ENCODE measurements at places on chromosomes 5 and 9. TPM values are rescaled to one million over a fixed set of nuclear protein-coding genes. Genes with fewer than 3 reads are reported as not detected.
A peak's percentile ranks its signal among the peaks of the same experiment; 100 is the strongest.

The MPDZ gene
- total RNA-seq, result 47.2 TPM

- no peak for DNase-seq
Observed at GRCh38 chr5:147051193-147051592, 172.6 kb upstream of the PPP2R2B start.

- DNase-seq, result no peak
Observed at GRCh38 chr9:82570226-82570625, 492.7 kb downstream of the RASEF start.

GRCh38 chr5:84181093-84181492 is 203.6 kb downstream of the EDIL3 start:
- DNase-seq, result no peak

DNA sequence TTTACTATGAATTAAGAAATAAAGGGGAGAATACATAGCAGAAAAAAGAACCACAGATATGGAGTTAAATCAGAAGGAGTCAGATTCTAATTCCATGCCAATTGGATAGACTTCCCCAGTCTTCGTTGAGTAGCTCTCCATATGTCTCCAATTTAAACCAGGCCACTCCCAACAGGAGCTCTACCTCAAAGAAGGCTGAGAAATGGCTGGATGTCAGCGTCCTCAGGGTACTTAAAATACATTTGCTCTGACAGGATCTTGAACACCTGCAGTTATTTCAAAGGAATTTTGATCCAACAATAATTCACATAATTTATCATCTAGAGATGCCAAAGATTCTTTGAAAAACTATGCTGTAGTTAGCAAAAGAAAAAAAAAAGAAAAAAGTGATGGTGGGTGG is 133.9 kb upstream of the FBN2 start:
- DNase-seq, result no peak

- DNase-seq, result no peak
Observed at GRCh38 chr9:128150594-128151308, 1.5 kb downstream of the LCN2 start.

The PCDHB12 gene
- total RNA-seq, result 2.2 TPM

The PCDHA4 gene
- total RNA-seq, result 0.30 TPM

- no peak for DNase-seq
Observed at GRCh38 chr9:88673886-88674285, 138.9 kb downstream of the NXNL2 start.

The CNOT8 gene
- total RNA-seq, result 57.6 TPM

- DNase-seq, result no peak
Observed at GRCh38 chr9:128056887-128057723, 10.0 kb downstream of the NAIF1 start.

The ROPN1L gene
- total RNA-seq, result 0.79 TPM

DNA sequence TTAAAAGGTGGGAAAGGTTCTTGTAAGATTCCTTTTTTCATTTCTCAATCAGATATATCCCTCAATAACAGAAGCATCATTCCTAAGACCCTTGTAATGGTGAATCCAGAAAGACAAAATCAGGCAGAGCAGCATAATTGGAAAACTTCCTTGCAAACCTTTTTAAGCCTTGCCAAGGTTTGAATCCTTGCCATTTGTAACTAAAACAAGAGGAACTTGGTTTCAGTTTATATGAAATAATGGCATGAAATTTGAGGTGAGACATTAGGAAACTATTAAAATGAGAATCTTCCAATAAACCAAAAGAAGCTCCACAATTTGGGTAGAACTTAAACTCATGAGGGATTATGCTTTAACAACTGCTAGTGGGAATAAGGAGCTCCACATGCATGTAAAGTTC is 384.7 kb upstream of the SMC2 start:
- no peak for DNase-seq

The RAD17 gene
- 21.3 TPM for total RNA-seq

The CER1 gene
- total RNA-seq, result 0.30 TPM

- no peak for DNase-seq
Observed at GRCh38 chr5:60010328-60010727, 116.8 kb upstream of the PDE4D start.

DNA sequence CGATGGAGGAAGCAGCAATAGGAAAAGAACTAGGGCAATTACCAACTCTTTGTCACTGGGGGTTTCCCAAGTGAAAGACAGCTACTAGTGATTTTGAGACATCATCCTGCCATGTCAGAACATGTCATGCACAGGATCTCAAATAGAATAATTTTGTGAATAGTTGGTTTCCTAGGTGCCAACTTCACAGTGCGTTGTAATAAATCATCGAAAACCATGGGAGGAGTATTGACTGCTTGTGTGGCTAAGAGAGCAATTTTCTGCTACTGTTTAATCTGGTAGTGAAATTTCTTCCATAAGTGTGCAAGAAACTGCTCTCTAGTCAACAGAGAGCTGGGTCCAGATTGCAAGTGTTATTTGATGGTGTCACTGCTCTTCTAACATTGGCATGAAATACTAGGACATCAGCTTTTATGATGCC is 168.6 kb downstream of the NNT start:
- no peak for DNase-seq

- DNase-seq, result no peak
Observed at GRCh38 chr9:99184110-99184474, 37.6 kb downstream of the ALG2 start.

GRCh38 chr5:181045316-181045715 is 5.2 kb downstream of the BTNL9 start:
- DNase-seq, result no peak

- no peak for DNase-seq
Observed at GRCh38 chr5:10617103-10617502, 53.2 kb downstream of the ANKRD33B start.

DNA sequence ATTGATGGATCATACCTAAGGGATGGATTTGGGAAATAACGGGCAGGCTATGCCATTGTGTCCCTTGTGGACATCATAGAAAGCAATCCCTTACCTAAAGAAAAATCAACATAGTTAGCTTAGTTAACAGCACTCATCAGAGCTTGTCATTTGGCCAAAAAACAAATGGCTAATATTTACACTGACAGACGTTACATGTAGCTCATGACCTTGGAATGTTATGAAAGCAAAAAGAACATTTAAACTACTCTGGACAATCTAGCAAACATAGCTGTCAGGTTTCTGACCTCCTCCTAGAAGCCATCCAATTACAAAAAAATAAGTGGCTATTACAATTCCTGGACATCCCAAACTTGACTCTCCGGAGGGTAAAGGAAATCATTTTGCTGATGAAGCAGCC is 23.8 kb downstream of the TMEM232 start:
- no peak for DNase-seq

- DNase-seq, result peak; percentile 17
Observed at GRCh38 chr9:35847792-35848572, 19.0 kb downstream of the TMEM8B start.

DNA sequence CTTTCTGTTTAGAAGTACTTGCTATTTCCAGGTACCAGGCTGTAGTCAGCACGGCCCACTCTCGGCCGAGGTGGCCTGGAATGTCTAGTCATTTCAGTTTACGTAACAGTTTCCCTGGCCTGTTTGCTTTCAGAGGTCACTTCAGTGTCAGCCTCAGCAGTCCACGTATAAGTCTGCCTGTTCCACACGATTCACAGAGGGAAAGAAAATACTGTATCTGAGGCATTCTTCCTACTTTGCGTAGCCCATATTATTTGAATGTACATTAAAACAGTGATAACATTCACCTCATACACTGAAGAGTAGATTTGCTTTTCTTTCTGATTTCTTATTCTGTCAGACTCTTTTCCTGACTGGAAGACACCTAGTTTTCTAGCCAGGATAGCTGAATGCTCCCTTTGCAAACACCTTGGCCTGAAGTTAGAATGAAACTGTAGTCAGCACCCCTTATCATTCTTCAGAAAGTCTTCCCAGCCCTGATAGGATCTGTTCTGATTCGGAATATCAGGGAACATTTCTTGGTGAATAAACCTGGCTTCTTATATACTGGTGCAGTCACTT is 140.9 kb downstream of the AOPEP start:
- DNase-seq, result no peak

GRCh38 chr5:71740015-71740753 is 21.1 kb downstream of the CARTPT start:
- no peak for DNase-seq

- DNase-seq, result no peak
Observed at GRCh38 chr5:124634228-124634739, 112.2 kb downstream of the ZNF608 start.

DNA sequence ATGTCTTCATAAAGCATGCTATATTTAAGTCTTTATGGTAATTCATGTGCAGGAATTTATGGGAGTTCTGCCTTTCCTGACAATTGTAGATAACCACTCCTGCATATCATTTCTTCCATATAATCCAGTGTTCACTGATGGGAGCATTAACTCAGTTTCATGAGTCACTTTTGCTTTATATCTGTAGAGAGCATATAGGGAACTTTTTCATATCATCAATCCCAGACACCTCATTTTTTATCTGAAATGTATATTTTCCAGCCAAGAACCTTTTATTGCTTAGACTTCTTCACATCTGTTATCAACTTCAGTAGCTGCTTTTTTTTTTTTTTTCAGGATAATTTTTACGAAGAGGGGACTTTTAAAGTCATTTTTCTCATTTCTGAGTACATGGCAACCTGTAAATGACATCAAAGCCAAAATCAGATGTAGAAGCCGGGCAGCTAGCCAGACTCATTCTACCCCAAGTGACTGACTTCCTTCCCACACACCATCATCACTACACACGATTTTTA is 41.1 kb downstream of the NFX1 start:
- no peak for DNase-seq

DNA sequence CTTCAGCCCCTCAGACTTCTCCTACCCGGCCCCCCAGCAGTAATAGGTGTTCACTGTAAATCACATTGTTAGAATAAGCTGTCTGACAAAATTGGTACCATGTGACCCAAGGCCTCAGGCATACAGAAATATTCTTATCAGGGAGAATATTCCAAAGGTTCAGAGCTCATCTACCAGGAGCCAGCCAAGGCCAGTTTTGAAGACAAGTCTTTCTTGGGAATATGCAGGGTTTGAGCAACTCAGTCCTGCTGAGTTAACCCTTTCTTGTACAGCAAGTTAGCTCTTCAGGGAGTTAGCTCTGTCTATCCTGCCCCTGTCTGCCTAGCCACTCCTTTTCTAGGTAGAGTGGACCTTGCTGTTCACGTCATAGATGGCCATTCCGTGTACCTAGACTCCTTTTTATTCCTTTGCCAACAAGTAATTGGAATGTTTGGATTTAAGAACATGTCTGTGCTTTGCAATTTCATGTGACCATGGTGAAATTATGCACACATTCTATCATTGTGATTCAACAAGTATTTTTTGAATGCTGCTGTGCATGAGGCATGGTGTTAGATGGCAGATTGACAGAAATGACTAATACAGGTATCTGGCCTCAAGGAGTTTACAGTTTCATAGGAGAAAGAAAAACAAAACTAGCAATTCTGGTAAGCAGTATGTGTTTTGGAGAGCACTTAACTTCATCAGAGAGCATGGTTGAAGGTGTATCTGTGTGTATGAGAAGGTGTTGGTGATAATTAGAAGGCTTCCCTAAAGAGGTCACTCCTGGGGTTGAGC is 22.6 kb downstream of the TGFBR1 start:
- no peak for DNase-seq

The DOCK2 gene
- total RNA-seq, result 20.6 TPM

GRCh38 chr9:21828853-21829410 is 26.5 kb downstream of the MTAP start:
- no peak for DNase-seq

The NR5A1 gene
- not detected for total RNA-seq

GRCh38 chr5:116658141-116658540 is 83.5 kb upstream of the SEMA6A start:
- DNase-seq, result no peak

The PRRX2 gene
- total RNA-seq, result 9.4 TPM

GRCh38 chr5:40587376-40587775 is 92.3 kb upstream of the PTGER4 start:
- DNase-seq, result no peak

The TMEM232 gene
- total RNA-seq, result 3.7 TPM

DNA sequence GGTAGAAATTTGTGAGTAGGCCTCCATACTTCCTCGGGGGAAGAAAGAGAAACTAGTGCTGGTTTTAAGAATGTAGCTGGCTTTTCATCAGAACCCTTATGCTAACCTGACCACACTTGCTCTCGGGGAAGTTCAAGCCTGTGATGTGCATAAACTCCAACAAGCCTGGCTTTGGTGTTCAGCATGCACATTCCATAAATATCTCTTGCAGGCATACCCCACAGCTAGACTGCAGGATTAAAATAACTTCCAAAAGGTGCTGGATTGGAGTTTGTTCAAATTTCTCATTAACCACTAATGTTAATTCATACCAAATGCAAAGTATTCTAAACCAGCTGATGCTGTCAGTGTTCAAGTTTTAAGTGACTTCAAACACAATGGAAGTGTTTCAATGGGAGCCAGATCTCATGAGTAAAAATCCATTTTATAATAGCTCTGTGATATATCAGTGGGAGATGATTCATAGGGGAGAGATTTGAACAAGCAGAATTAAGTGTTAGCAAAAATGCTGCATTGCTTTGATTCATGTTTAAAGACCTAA is 79.4 kb downstream of the NPR3 start:
- no peak for DNase-seq

GRCh38 chr5:135160036-135160675 is 126.1 kb upstream of the PITX1 start:
- no peak for DNase-seq

GRCh38 chr5:65874241-65874640 is 52.1 kb upstream of the ERBIN start:
- no peak for DNase-seq

- no peak for DNase-seq
Observed at GRCh38 chr5:173557123-173557903, 59.1 kb downstream of the BOD1 start.

The LEAP2 gene
- 0.79 TPM for total RNA-seq

The TRPM3 gene
- 2.3 TPM for total RNA-seq

DNA sequence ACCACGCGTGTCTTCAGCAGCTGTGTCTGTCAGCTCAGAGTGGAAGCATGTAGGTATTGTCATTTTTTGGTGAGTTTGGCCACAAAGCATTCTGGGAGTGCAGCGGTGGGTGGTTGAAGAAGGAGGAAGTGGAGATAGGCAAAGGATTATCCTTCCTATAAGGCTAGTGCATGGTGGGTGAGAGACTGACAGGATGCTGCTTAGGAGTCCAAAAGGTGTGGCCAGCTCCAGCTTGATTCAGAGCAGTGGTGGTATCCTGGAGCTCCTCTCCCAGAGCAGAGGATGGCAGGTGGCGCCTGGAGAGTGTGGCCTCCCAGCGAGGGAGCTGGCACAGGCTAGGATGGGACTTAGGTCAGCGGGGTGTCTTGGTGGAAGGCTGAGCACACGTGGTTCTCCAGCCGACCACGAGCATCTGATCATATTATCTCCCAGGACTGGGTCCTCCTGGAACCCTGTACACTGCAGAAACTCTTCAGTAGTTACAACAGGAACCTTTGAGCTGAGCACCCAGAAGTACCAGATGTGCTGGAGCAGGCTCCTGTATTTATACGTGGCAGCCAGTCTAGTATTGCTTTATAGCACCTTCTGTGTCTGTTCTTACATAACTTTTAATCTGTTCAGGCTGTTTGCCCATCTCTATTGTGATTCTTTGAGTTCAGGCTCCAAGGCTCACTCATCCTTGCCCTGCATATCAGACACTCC is 29.6 kb downstream of the MAML1 start:
- DNase-seq, result no peak

GRCh38 chr9:34514816-34515215 is 8.0 kb downstream of the ENHO start:
- DNase-seq, result no peak

All from skin of body (tissue), 3 donors.